Stimulated activated CD8-positive, alpha-beta memory T cell treated with anti-CD3 and anti-CD28 coated beads, Interleukin-4, amount 100 ng/mL, for 1 hour (primary cell): ENCODE measurements at places on chromosomes 11 and 22.

DNA sequence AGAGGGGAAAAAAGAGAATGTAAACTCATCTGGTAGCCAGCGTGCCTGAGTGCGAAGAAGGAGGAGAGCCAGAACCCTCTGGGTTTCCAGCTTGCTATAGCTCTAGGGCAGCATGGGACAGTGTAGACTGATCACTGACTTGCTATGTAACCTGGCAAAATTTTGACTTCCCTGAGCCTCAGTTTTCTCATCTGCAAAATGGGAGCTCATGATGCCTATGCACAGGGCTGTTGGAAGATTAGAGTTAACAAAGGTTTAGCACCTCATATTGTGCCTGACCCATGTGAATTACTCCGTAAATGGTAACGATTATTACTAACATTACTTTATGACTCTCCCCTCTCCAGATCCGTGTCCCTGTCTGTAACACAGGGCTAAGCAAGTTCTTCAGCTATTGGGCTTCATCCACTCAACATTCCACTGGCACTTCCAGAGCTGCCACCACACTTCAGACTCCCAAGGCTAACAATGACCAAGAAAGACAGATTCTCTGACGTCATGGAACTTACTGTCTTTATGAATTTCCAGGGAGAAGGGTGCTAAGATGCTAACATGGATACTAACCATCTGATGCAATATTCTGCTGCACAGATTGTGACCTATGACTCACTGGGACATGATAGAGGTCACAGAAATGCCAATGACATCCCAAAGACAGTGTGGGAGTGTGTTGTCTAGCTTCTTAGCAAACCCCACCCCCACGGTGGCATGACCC is 195.2 kb downstream of the TRIM29 start:
- DNase-seq = no peak

DNA sequence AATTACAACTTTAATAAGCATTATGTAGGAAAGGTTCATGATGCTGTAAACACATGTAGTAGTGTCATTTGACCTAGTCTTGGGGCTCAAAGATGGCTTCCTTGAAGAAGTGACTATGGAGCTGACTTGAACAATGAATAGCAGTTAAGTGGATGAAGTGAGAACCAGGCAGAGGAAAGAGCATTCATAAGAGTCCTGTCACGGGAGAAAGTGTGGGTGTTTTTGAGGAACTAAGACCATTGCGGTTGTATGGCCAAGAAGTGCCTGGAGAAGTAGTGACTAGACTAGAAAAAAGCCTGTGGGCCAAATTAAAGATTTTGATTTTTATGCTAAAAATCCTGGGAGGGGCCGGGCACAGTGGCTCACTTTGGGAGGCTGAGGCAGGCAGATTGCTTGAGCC is 7.2 kb upstream of the IL18BP start:
- DNase-seq = no peak

DNA sequence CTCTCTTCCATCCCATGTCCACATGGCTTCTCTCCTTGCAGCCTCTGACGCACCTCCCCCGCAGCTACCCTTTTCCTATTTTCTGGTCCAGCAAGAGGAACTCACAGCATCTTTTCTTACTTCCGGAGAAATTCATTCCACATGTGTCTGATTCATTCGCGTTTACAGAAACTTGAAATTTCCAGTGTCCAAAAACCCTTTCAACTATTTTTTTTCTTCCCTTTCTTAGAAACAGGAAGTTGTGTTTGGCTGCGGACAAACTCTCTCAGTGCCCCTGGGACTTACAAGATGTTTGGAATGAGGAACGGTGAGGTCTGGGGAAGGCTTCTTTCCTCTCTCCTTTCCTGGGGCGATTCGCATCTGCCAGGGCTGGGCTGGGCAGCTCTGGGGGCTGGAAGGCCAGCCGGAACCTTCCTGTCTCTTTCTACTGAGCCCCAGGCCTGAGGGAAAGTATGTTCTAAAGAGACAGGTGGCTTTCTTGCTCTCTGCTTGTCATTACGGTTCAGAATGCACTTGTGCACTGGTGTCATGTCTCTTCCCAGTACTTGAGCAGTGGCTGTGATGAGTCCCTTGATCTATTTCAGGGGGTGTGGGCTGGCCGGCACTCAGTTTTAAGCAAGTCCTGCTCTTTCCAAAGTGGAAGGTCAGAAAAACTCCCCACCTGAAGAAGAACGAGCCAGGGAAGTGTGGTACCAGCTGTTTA is 27.5 kb downstream of the ADAMTS8 start:
- DNase-seq = no peak

- DNase-seq = no peak
These were observed 41.1 kb downstream of the GRAMD4 start for GRCh38 chr22:46661221-46661851.

DNA sequence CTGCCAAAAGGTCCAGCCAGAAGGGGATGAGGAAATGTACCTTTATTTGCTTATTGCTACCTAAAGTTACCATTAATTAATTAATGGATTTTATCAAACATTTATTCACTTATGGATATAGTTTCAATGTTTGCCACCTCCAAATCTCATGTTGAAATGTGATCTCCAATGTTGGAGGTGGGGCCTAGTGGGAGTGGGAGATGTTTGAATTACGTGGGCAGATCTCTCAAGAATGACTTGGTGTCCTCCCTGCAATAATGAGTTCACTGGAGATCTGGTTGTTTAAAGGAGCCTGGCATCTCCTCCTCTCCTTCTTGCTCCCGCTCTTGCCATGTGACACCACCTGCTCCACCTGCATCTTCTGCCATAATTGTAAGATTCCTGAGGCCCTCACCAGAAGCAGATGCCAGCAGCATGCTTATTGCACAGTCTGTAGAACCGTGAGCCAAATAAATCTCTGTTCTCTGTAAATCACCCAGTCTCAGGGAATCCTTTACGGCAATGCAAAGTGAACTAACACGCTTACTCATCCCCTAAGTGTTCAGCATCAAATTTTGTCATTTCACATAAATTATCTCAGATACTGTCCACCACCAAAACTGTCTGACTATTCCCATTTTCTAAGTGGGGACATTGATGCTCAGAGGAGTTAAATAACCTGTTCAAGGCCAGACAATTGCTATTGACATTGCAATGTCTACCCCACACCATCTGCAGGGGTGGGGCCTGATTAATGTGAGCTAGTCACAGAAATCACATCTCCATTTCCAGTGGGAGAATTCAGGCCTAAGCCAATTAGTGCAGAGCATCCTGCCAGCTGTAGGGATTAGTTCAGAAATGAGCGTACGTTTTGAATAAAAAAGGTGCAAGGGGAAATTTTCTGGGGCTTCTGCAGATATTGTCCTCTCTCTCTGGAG is 51.6 kb upstream of the SYN3 start:
- DNase-seq = no peak
